Left ventricle myocardium inferior (tissue), 1 donor: ENCODE measurements at places on chromosomes 16 and 17.

- no peak for DNase-seq
These were observed 26.5 kb upstream of the LASP1NB start for GRCh38 chr17:38898812-38899348.

DNA sequence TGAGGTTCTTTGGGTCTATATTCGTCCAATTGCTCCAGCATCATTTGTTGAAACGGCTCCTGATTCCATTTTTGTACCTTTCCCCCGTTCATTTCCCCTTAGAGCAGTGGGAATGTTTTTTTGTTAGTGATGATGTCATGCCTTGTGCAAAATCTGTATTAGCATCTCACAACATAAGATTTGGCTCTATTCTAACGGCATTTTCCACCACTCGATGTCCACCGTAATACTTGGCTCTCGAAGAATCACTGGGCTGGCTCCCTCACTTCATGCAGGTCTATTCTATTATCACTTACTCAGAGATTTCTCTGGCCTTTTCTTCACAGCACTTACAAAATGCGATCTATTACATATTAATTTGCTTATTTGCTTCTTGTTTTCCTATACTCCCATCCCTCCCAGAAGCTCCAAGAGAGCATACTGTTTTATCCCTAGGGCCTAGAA, 571 bp upstream of the NME1 start:
- no peak for DNase-seq

GRCh38 chr17:6994666-6995256, 1.1 kb upstream of the ALOX12 start:
- no peak for DNase-seq

DNA sequence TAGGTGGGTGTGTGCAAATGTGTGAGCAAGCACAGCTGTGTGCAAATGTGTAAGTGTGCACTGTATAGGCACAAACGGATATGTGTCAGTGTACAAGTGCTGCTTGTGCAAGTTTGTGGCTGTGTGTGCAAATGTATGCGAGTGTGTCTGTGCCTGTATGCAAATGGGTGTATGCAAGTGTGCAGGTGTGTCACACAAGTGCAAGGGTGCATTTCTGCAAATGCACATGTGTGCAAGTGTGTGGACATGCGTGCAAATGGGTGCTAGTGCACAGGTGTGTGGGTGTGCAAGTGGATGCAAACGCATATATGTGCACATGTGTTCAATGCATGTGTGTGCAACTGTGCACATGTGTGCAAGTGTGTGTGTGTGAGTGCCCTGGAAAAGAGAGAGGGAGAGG, 76.5 kb upstream of the TNRC6C start:
- no peak for DNase-seq

- DNase-seq = no peak
These were observed 4.4 kb upstream of the SNX29 start for GRCh38 chr16:11972128-11972527.
